ENCODE measurements at places on chromosomes 5 and 9.

GRCh38 chr5:74619308-74619707 is 21.2 kb downstream of the ENC1 start:
- no peak for DNase-seq

GRCh38 chr5:140145256-140145655 is 19.5 kb downstream of the IGIP start:
- no peak for DNase-seq

DNA sequence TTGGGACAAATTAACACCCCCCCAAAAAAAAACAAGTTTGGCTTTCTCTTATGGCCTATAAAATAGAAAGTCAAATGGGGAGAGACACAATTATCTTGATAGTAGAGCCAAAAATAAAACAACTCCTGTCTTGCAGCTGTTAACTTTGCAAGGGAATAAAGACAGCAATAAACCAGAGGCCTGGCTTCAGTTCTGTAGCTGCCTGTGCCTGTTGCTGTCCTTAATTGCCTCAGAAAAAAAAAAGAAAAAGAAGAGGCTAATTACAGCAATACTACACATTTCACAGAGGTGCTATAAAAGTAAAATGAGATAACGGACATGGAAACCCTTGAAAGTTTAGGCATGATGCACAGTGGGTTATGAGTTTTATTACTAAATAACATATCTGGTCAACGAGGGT is 170.7 kb upstream of the IRX1 start:
- no peak for DNase-seq

GRCh38 chr5:137401946-137402345 is 97.2 kb downstream of the SPOCK1 start:
- DNase-seq: no peak

DNA sequence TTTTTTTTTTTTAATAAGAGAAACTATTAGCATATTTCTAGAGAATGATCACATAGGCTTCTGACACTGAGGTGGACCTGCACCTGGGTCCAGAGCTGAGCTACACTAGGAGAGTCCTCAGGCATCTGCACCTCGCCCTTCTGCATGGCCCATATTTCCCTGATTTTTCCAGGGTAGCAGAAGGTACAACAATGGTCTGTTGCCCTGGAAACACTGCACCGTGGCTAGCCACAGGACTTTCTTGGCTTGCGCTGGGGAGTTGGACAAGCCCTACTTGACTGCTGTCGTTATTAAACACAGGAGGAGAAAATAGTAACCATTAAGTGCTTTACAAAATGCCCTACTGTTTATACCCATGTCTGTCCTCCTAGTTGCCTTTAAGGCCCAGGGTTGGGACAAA is 615.7 kb upstream of the MEF2C start:
- DNase-seq: no peak

DNA sequence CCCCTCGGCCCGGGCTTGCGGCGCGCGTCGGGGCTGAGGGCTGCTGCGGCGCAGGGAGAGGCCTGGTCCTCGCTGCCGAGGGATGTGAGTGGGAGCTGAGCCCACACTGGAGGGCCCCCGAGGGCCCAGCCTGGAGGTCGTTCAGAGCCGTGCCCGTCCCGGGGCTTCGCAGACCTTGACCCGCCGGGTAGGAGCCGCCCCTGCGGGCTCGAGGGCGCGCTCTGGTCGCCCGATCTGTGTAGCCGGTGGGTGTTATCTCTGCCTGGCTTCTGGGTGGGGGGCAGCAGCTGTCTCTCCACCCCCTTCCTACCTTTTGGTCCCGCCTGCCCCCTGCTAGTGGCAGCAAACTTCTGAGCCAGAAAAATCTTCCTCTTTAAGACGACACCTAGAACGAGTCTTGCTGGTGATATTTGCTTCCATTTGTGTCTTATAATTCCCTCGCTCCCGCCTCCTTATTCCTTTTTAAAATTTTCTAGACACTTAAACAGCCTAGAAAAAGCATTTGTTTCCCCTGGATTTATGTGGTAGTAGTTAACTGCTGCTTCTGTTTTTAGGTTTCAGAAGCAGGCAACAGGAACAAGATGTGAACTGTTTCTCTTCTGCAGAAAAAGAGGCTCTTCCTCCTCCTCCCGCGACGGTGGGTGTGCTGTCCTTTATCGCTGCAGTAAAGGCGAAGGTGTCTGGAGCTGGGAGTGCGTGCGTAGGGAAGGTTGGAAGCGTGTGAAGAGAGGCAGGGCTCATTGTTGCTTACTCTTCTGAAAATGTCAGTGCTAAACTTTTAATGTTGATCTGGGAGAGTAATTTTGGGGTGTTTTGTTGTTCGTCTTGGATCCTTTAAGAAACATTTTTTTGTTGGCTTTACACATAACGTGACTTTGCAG is 554 bp downstream of the JAK2 start:
- DNase-seq: no peak

- no peak for DNase-seq
These were observed 6.7 kb downstream of the SLC4A9 start for GRCh38 chr5:140366589-140367255.

GRCh38 chr5:173786286-173787187 is 101.6 kb upstream of the CPEB4 start:
- no peak for DNase-seq

- peak; percentile 38 for DNase-seq
These were observed at the start of gene ASS1 for GRCh38 chr9:130444565-130445221. Gene ASS1 (plus strand): TSS chr9:130444961. CDS start chr9:130452229, 7,268 bp downstream.

DNA sequence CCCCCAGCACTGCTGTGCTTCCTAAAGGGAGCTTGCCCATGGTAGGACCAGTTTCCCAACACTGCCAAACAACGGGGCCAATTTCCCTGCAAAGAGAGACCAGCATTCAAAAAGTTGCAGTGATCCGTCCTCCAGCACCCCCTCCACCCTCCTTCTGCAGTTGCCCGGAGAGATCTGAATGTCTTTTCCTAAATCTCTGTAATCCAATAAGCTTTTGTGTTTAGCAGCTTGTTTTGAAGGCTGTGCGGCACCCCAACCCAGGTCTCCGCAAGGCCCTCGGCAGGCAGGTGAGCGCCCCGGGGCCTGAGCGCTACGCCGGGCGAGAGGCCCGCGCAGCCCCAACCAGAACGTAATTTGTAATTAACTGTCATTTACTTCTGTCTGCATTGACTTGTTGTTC is 366.9 kb upstream of the IRX2 start:
- DNase-seq: no peak

- no peak for DNase-seq
These were observed 34.5 kb upstream of the BASP1 start for GRCh38 chr5:17182981-17183380.

DNA sequence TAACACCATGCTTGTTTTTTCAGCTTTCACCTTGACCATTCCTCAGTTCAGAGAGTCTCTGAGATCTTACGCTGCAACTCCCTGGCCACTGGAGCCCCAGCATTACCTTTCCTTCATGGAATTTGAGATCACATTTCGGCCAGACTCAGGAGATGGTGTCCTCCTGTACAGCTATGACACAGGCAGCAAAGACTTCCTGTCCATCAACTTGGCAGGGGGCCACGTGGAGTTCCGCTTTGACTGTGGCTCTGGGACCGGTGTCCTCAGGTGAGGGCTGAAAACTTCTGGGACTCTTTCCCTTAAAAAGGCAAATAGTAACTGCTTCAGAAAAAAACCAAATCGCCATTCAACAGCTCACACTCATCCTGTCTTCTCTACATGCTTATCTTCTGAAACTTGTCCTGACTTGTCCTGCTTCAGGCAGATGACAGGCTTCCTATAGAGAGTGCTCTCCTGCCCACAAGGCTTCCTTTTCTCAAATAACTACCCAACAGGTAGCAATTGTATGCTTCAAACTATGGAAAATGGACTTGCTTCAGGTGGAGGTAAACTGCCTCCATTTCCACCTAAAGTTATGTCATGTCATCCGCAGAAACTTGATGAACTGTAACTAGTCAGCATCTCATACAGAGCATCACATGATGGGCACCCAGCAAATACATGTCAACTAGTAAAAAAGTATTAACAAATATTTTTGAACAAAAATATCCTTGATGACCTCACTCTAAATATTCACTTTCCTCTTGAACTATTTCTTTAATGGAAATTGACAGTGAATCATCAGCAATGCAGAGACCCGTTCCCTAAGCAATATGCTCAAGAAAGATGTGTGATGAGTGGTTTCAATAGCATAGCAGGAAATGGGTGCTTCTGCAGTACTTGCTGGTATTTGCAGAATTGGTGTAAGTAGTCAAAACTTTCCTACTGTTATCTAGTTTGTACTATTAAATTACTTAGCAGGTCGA is 129.2 kb downstream of the LIFR start:
- DNase-seq: no peak

GRCh38 chr9:224582-225520 is 10.2 kb downstream of the DOCK8 start:
- DNase-seq: no peak

DNA sequence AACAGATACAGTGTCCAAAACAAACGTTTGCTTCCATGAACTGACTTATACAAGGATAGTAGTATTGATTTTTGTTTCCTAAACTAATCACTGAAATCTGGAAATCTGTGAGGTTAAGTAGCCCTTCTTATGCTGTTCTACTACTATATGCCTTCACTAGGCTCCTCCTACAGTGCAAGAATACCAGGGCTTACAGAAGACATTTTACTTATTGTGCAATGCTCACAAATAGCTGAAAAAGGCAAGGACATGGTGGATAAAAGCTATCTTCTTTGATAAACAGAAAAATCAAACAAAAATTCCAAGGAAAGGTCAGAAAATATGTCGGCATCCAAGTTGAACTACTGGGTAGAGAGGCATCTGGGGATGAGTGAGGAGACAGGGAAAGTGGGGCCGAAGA is 61.9 kb downstream of the OXCT1 start:
- no peak for DNase-seq

DNA sequence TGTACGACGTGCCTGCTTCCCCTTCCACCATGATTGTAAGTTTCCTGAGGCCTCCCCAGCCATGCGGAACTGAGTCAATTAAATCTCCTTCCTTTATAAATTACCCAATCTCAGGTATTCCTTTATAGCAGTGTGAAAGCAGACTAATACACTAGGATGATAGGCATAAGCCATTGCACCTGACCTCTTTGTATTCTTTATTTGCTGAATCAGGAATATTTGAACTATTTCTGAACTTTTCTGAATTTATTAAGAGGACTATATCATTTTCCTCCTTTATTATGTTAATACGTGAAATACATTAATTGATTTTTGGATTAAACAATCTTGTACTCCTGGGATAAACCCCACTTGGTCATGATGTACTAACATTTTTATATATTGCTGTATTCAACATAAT is 28.2 kb upstream of the NR4A3 start:
- DNase-seq: no peak

- no peak for DNase-seq
These were observed 50.9 kb upstream of the DMRTA1 start for GRCh38 chr9:22395687-22396141.

- DNase-seq: no peak
These were observed 1.3 kb upstream of the GNAQ start for GRCh38 chr9:78032730-78033457.

- DNase-seq: no peak
These were observed 276.8 kb downstream of the ADAMTS6 start for GRCh38 chr5:65204966-65205365.

DNA sequence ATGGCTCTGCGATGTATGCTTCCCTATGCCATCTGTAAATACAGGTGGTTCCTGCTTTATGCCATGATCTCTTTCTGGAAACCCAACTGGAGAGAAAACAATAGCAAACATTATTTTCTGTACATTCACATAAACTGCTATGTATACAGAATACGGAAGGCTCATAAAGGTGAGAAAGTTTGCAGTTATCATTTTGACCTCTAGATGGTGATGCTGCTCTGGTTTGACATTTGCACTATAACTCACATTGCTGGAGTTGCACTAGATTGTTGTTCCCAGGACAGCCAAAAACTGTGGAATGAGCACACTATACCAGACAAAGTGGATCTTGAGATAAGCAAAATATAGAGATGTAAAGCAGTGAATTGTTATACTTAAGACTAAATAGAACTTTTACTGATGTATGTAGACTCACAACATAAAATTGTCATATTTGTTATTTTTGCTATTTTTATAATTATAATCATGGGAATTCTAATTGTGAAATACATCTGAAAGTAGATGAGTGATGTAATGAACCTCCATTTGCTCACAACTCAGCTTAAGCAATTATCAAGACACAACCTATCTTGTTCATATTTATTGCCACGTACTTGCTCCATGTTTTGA is 246.5 kb downstream of the PTPRD start:
- no peak for DNase-seq

GRCh38 chr5:39757131-39757530 is 332.4 kb upstream of the DAB2 start:
- no peak for DNase-seq

GRCh38 chr5:72129725-72130124 is 22.4 kb downstream of the MAP1B start:
- DNase-seq: no peak

GRCh38 chr9:121662359-121662758 is 10.9 kb downstream of the DAB2IP start:
- DNase-seq: no peak

GRCh38 chr5:163565931-163566608 is 60.7 kb downstream of the MAT2B start:
- peak; percentile 10 for DNase-seq

GRCh38 chr9:122126331-122127261 is 33.0 kb downstream of the NDUFA8 start:
- DNase-seq: no peak

DNA sequence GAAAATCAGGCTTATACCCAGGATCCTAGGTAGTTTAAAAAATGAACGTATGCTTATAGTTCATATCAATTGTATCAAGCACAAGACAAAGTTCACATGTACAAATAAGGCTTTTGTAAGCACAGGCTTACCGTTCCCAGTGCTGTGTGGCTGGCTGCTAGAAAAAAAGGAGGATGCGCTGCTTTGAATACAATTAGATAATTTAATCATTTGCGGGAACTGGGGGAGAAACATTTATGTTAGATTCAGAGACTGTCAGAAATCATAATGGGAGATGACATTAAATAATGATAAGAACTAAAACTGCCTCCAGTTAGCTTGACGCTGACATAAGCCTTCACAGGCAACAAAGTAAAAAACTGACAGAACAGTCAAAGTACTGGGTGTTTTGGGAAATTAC is 93.2 kb downstream of the FNBP1 start:
- DNase-seq: no peak

GRCh38 chr5:34529581-34530331 is 126.4 kb upstream of the RAI14 start:
- no peak for DNase-seq

DNA sequence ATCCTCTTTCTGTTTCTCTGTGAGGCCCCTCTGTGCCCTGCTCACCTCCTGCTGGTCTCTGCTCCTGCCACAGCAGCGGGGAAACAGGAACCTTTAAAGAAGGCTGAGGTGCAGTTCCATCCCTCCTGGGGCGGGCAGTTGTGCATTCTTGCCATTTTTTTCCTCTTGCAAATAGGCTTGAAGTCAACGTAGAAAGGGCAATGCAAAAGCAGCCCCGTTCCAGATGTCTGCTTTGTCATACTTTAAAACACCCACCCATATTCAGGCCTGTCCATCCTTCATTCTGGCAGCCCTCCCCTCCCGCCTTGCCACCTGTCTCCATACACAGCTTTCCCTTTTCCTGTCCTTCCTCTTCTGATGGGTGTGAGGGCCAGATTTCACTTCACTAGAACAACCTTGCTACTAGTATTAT is 65.4 kb upstream of the KLF9 start:
- no peak for DNase-seq

GRCh38 chr5:38603691-38604090 is 47.2 kb upstream of the LIFR start:
- DNase-seq: no peak
